ENCODE measurements at places on chromosomes 1 and 21.

DNA sequence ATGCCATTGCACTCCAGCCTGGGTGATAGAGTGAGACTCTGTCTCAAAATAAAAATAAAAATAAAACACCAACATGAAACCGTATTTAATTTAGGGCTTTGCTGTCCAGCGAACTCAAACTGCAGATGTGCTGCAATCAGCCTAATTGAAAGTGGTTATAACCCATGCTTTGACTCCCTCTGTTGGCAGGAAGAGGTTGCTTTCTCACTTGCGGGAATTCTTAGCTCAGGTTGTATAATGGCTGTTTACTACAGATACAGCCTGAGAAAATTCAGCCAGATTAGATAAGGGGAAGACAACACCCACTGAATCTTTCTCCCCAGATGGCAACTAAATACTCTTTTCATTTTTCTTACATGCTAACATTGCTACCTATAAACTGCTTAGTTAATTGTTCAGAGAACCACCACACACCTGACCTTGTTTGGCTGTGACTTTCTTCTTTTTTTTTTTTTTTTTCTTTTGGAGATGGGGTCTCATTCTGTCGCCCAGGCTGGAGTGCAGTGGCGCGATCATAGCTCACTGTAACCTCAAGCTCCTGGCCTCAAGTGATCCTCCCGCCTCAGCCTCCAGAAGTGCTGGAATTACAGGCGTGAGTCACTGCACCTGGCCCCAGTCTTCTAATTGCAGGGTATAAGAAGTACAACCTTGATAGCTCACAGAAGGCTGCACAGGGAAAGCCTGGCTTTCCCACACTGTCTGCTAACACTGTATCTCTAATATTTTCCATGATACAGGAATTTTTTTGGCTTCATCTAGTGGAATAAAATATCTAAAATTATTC, 34.6 kb downstream of the DNTTIP2 start:
- peak; percentile 64 for DNase-seq

GRCh38 chr1:169802888-169803287, 8.2 kb upstream of the METTL18 start:
- no peak for DNase-seq

- no peak for DNase-seq
Observed at GRCh38 chr21:39377444-39378050, 28.7 kb upstream of the HMGN1 start.

- DNase-seq, result no peak
Observed at GRCh38 chr1:84855168-84855567, 37.8 kb downstream of the LPAR3 start.

DNA sequence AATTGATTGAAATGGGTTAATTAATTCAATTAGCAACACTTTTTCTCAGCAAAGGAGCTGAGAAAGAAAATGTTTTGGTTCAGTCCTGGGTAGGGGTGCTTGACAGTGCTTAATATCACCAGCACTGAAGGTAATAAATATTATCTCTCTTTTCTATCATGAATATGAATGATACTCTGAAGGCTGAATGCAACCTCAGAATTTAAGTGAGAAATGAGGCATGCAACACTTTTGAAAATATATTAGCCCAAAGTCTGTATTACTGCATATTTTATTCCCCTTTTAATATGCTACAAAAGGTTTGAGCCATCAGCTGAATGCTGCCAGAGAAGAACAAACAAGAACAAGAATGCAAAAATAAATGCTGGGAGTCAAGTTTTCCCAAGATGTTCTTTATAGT, 52.0 kb upstream of the SAMSN1 start:
- DNase-seq, result no peak

- DNase-seq, result no peak
Observed at GRCh38 chr1:48450505-48450904, 21.5 kb downstream of the SPATA6 start.

DNA sequence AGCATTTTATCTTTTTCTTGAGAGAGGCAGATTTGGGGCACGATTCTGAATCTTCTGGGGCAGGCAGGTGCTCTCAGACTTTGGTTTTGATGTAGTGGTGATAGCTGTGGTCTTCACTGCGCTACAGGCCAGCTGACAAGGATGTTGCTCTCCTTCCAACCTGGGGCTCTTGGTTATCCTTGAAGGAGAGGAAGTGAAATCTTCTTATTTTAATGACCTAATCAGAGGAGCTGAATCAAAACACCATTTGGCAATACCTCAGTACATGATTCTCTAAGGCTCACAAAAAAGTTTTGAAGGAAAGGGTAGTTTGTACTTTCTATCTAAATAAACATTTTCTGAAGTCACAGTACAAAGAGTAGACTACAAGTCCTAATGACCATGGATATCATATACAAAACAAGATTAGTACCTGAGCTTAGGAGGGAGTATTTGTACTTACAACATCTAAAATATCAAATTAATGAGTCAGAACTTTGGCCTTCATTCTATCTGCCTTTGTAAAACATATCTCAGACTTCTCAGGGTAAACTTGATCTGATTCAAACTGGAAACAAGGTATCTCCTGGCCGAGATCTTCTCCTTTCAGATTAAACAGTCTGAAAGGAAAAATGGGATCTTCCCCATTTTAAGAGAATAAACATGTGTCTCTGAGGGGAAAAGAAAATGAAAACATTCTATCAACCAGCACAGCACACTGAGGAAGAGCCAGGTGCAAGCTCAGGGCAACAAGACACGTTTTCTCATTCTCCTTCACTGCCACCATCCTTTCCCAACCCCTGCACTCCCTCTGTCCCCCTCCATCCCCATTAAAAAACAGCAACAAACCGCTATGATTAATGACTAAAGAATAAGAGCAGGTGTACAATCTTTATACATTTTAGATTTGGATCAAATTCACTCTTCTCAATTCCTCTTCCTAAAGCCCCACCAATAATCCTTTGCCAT, 69.2 kb downstream of the SH3GLB1 start:
- no peak for DNase-seq

- DNase-seq, result no peak
Observed at GRCh38 chr1:2259668-2260402, 31.7 kb downstream of the SKI start.

GRCh38 chr1:37317870-37318467, 156.4 kb upstream of the ZC3H12A start:
- DNase-seq, result no peak

DNA sequence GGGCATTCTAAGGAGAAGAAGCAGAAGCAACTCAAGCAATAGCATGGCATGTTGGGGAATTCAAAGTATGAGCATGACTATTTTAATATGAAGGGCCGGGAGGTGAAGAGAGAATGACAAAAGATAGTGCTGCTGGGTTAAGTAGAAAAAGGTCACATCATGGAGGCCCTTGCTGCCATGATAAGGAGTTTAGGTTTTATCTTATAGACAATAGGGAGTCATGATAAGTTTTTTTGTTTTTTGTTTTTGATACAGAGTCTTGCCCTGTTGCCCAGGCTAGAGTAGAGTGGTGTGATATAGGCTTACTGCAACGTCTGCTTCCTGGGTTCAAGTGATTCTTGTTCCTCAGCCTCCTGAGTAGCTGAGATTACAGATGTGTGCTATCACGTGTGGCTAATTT, 3.1 kb downstream of the BNIPL start:
- no peak for DNase-seq

- DNase-seq, result no peak
Observed at GRCh38 chr1:208178091-208178529, 66.1 kb downstream of the PLXNA2 start.

- no peak for DNase-seq
Observed at GRCh38 chr1:84995484-84996334, 1.2 kb downstream of the MCOLN2 start.

DNA sequence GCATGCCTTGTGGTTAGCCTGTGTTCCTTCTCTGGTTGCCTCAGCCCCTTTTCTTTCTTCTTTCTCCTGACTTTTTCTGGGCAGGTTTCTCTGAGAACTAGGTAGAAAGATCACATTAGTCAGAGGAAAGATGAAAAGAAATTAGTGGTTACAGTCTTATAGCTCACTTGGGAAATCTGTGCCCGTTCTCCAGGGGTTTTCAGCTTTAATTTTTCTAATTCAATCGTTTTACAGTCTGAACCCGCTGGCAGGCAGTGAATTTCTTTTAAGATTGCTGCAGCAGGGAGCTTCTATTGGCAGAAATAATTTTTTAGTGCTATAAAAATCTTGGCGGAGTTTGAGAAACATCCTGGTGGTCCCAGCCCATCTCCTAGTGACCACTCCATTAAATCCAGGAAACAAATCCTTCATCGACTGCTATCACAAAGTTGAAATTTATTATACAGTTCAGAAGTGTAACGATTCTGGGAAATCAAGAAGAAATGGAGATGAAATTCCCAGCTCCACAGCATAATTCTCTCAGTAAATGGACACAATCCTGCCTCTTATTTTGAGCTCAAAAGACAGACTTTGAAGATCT, 113.1 kb downstream of the PCP4 start:
- DNase-seq, result no peak

- DNase-seq, result no peak
Observed at GRCh38 chr1:925561-926421, 2.1 kb downstream of the SAMD11 start.

GRCh38 chr1:59819566-59820438, 5.1 kb downstream of the HOOK1 start:
- DNase-seq, result no peak

DNA sequence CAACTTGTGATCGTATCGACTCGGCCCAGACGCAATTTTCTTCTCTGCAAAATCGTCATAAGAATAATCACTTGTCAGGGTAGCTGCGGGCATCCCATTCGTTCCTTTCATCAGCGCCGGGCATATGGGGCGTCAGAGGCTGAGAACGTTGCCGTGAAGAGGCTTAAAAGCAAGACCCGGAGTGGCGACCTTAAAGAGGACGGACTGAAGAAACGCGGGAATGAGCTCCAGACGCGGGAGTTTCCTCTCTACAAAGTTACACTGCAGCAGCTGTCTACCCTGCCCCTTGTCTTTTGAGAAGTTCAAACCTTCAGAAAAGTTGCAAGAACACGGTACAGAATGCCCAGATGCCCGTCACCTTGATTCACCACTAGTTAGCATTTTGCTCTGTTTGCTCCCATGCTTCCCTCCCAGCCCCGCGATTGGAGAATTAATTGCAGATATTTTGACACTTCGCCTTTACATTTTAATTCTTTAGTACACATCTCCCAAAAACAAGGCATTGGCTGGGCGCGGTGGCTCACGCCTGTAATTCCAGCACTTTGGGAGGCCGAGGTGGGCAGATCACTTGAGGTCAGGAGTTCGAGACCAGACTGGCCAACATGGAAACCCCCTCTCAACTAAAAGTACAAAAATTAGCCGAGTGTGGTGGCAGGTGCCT, 967 bp downstream of the CENPS start:
- DNase-seq, result no peak

DNA sequence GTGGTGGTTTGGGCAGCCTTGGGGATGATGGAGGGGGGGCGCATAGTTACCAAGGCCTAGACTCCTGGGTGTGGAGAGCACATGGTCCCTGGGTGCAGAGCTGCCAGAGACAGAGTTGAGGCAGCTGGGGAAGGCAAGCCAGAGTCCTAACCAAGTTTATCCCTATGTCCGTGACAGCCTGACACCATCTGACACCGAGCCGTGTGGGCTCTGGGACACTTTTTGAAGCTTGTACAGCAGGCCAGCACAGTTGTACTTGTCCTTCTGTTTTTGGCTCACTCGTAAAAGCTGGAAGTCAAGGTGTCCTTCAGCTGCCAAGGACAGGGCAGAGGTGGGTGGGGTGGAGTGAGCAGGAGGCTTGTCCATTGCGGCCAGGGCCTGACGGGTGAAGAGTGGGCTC, 28.5 kb downstream of the SLC26A9 start:
- DNase-seq, result no peak

- DNase-seq, result no peak
Observed at GRCh38 chr1:63277195-63278192, 44.9 kb upstream of the FOXD3 start.

DNA sequence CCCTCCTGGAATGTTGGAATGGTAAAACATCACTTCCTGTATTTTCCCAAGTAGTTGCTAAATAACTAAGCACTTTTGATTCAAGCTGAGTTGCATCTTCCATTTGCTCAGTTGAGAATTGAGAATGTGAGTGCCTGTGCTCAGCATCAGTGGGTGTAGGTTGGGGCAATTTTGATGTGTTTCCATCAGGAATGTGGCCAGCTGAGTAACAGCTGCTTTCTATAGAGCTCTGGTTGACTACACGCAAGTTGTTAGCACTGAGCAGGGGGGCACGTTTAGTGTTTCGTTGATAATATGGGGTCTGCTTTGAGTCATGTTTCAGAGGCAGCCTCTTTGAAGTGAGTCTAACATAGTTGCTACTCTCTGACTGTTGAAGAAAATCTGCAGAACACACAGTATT, 41.5 kb downstream of the LRRC53 start:
- DNase-seq, result no peak

DNA sequence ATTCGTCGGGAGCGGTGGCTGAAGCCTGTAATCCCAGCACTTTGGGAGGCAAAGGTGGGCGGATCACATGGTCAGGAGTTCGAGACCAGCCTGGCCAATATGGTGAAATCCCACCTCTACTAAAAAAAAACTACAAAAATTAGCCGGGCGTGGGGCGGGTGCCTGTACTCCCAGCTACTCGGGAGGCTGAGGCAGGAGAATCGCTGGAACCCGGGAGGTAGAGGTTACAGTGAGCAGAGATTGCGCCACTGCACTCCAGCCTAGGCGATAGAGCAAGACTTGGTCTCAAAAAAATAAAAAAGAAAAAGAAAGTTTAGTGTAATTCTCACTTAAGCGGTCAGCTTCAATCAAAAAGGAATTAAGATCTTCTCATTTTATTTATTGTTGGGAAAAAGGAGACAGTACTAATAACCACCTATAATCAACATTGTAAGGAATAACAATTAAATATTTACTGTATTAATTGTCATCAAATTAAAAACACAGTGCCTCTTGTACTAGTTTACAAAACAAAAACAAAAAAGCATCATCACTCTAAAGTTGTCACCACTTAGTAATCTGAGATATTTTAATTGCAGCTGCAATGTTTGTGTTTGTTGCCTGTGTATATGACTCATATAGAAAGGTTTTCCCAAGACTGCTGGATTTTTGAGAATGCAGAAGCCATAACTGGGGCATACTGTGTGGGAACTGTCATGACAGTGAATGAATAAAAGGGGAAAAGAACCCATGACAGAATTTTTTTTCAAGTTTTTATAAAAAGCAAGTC, 3.7 kb downstream of the FBXO42 start:
- no peak for DNase-seq

- DNase-seq, result no peak
Observed at GRCh38 chr1:247281001-247281574, 25.2 kb downstream of the VN1R5 start.

DNA sequence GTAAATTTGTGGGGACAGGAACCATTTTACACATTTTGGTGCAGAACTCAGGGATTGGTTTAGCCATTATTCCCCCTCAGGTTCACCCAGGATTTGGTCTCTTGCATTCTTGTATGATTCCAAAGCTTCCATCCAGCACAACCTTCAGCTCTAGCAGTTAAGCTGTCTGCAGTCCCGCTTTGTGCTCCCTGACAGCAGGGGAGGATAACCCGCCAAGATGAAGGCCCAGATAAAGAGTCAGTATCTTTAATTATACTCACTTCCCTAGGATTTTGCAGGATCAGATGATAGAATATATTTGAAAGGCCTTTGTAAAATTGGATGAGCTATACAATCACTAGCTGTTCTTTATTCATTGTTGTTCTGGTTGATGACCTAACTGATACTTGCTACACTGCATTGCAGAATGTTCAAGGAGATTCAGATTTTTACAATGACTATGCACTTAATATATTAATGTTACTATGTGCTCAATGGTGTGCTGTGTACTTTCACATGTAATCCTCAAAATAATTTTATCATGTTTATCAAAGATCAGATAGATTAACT, 49.8 kb downstream of the SLC16A1 start:
- DNase-seq, result no peak

- no peak for DNase-seq
Observed at GRCh38 chr1:239912471-239912870, 179.2 kb upstream of the FMN2 start.

Data from left renal pelvis (tissue), 4 donors.